Memory B cell (primary cell): ENCODE measurements at places on chromosomes 5 and 9.

DNA sequence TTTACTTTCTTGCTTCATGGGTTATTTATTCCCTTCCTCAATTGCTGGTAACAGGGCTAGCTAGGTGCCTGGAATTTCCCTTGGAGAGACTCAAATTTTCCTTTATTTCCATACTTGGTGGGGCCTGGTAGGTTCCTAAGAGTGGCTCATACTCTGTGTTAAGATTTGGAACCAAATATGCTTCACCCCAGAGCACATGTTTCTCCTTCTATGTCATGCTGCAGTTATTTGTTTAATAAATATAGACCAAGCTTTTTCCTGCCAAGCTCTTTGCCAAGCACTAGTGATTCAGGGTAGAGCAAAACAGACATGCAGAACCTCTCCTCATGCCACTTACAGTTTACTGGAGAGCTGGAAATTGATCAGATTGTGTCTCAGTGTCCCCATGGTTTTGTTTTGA, 290.3 kb upstream of the SGCD start:
- DNase-seq: no peak

DNA sequence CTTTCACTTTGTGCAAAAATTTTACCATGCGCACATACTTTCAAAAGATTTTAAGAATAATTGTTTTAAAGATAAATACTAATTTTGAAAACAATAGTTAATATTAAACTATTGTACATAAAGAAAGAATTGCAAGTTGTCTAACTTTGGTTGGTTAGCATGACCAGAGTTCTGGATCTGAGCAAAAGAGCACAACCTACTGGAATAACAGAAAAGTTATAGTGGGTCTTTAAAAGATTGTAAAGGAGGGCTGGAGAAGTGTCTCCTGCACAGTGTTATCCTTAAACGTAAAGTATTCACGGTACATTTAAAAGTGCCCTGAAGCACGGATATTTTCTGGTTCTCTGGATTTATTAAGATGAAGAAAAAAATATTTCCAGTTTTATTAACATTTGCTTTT, 70.6 kb downstream of the GLIS3 start:
- DNase-seq: no peak

DNA sequence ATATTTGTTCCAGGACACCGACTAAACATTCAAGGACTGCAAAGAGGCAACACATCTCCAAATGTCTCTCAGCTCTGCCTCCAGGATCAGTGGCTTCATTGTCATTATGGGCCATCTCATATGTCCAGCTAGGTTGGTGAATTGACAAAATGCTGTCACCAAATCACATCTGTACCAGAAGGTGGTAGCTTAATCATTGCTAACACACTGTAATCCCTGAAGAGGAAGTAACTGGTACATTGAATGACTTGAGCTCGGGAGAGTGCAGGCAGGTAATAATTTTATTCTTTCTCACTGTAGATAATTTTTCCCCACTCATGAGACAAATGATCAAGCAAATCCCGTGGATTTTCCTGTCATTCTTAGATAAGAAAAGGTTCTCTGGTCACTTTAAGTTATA, 169.8 kb downstream of the SEMA6A start:
- DNase-seq: no peak

- DNase-seq: no peak
Observed at GRCh38 chr5:135745897-135746500, 88.5 kb upstream of the SLC25A48 start.

DNA sequence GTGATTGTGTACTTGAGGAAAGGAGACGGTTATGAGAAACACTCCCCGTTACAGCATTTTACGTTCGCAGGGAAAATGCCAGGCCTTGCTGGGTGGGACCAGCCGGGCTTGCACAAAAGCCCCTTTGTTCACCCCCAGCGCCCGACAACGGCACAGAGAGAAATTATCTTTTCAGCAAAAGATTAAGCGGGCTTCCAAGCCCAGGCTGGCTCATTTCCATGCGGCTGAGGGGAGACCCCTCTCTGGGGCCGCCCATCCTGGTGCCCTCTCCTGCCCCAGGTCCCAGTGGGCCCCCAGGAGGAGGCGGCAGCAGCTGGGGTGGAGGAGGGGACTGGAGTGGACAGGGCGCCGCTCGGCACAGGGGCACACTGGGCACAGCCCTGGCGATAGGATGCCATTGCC, 50.8 kb upstream of the NOTCH1 start:
- no peak for DNase-seq

- no peak for DNase-seq
Observed at GRCh38 chr5:95899006-95899405, 62.6 kb downstream of the ELL2 start.

- no peak for DNase-seq
Observed at GRCh38 chr9:4579001-4579400, 83.1 kb upstream of the PLPP6 start.
